Umbilical cord (tissue), 2 donors: ENCODE measurements at places on chromosomes 7 and 10. TPM values are rescaled to one million over a fixed set of nuclear protein-coding genes. Genes with fewer than 3 reads are reported as not detected.
A peak's percentile ranks its signal among the peaks of the same experiment; 100 is the strongest.

DNA sequence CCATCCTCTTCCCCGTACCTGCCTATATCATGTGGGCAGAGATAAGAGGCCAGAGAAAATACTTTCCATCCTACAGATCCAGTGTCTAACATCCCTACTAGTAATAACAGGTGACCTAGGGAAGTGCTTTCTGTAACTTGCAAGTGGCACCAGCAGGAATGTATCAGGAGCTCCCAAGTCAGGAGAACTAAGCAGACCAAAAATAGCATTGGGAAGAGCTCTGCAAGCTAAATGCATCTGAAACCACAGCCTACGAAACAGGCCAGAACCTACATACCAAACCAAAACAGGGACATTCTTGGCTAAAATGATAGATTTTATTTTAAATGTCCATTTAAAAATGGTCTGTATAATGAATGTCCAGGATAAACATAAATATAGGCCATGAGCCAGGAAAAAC lies 680.8 kb downstream of the PHTF2 start:
- DNase-seq: no peak

GRCh38 chr7:90617442-90617841 lies 21.3 kb downstream of the CDK14 start:
- no peak for DNase-seq

- peak; percentile 56 for DNase-seq
Observed at GRCh38 chr7:51033727-51034520, 251.2 kb upstream of the GRB10 start.

DNA sequence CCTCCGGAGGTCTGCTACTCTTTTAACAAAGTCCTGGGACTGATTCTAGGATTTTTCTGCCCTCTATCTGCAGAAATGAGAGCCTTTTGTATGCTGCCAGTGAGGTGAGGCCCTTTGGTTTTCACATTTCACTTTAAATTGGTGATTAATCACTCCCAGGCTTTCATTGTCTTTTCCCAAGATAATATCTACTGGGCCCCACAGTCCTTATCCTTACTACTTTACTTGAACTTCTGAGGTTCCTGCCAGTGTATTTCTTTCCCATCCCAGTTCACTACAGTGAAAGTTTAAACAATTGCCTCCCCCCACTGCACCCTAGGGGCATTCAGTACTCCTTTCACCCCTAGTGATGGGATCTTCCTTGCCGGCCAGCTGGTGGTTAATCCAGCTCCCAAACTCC lies 127.4 kb upstream of the INHBA start:
- no peak for DNase-seq

- DNase-seq: no peak
Observed at GRCh38 chr10:110192552-110192951, 14.9 kb upstream of the MXI1 start.

GRCh38 chr10:128897401-128898129 lies 569.5 kb upstream of the MGMT start:
- no peak for DNase-seq

DNA sequence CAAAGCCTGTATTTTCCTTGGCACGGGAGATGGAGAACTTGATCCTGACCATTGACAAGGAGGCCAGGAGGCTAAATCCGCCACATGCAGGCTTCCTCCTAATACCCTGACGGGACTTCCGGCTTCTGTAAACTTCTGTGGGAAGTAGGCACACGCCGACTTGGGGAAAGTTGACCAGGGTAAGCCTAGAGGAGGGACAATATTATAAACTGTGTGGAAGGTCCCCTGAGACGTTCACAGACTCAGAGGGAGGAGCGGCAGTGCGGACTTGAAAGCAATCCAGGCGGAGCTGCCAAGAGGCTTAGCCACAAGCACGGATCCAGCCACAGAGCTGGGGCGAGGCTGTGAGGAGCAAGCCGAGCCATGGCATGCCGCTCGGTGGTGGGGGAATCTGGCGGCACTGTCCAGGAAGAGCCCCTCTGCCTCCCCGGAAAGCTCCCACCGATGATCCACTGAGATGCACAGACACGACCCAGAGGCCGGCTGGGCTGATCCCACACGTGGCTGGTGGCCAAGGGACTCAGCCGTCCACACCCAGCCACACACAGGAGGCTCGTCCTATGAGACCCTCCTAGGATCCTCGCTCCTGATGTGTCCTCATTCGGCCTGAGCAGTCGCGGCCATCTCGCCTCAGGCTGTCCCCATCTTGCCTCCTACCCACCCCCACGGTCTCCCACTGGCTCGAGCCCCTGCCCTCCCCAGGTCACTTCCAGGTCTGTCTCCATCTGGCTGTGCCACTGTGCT lies 40.0 kb upstream of the INSIG1 start:
- DNase-seq: peak; percentile 45

GRCh38 chr7:116322541-116322940 lies 112.2 kb downstream of the TES start:
- peak; percentile 73 for DNase-seq

MKX gene
- total RNA-seq: 10.1 TPM
